ENCODE measurements at places on chromosomes 3 and 15.

- no peak for DNase-seq
Measured at GRCh38 chr3:54046641-54047214, 75.6 kb upstream of the CACNA2D3 start.

DNA sequence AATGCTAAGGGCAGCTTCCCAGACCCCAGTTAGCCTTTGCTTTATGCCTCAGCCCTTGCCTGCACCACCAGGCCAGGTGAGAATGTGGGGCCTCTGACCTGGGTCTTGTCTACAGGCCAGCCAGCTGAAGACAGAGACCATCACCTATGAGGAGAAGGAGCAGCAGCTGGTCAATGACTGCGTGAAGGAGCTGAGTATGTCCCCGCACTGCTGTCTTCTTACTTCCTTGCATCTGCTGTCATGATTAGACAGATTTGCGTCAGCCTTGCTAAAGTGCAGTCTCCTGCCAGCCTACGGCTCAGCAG lies 74.6 kb downstream of the CCK start:
- no peak for DNase-seq

DNA sequence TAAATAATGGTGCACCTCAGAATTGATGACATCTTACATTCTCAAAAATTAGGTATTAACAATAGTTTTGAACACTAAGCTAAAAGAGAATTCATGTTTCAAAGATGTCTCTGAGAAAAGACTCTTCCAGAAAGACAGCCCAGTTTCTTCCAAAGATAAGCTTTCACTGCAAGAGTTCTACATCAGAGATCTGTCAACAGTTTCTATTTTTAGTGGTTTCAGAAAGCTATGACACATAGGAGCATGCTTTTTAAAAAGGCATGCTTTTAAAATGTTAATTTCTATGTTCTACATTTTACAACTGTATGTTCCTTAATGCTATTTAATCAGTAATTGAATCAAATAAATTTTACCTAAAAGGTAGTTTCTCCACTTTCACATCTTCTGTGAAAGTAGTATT lies 88.2 kb downstream of the PLOD2 start:
- DNase-seq = no peak

DNA sequence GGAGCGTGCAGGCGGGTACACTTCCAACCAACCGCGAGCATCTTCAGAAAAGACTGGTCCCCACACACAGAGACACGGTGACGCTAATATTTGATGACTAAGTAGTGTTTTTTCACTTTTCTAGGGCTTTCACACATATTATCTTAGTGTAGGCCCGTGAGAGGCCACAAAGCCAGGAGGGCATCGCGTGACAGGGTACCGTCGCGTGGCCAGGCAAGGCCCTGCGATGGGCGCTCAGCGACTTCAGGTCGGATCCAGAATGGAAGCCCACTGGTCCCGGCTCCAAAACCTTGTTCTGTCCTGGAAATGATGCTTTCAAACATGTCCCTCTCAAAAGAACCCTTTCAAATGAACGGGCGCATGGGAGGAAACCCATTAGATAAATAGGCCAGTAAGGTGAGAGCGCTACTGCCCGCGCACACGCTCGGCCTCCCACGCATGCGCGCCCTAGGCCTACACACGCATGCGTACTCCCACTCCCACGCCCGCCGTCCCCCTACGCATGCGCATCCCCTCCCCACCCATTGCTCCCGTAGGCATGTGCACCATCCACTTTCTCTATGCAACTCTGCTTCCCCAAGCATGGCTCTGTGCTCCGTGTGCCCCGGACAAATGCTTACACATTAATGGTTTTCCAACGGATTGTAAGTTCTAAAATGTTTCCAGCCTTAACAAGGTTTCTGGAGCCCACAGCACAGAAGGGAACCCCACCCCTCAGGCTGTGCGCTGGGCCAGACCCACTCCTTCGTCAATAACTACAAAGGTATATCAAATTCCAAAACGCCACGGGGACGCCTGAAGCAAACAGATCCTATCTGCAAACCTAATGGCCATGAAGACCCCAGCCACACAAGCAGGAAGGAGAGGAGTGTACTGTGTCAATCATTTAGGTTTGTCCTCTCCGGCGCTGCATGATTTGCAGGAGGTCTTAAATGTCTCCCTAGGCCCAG lies 72.1 kb downstream of the OCA2 start:
- no peak for DNase-seq

DNA sequence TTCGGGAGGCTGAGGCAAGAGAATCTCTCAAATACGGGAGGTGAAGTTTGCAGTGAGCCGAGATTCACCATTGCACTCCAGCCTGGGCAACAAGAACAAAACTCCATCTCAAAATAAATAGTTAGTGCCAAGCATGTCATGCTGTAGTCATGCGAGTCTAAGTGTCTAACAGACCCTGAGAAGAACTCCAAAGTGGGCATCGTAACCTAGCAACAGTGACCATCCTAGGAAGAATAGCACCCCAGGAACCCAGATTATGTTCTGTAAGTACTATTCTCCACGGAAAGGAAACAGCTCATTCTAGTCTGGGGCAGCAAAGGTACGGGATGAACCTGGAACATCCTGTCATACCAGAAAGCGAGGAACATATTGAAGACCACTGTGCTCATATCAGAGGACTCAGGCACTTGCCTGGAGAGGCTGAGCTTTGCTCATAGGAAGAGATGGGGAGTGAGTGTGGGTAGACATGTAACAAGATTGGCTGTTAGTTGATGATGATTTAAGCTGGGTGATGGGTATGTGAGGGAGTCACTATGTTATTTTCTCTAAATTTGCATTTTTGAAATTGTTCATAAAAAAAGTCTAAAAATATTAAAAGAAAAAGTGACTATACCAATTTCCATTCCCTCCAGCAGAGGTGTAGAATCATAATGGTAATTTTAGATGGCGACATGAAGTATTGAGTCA lies 31.7 kb downstream of the BCL2L10 start:
- no peak for DNase-seq

DNA sequence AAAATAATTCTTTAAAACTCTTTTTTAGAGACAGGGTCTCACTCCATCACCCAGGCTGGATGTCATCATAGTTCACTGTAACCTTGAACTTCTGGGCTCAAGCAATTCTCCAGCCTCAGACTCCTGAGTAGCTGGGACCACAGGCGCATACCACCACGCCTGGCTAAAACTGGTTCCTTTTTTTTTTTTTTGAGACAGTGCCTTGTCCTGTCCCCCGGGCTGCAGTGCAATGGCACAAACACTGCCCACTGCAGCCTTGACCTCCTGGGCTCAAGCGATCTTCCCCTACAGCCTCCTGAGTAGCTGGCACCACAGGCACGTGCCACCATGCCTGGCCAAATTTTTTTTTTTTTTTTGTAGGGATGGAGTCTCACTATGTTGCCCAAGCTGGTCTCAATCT lies 23.7 kb upstream of the FURIN start:
- DNase-seq = no peak

DNA sequence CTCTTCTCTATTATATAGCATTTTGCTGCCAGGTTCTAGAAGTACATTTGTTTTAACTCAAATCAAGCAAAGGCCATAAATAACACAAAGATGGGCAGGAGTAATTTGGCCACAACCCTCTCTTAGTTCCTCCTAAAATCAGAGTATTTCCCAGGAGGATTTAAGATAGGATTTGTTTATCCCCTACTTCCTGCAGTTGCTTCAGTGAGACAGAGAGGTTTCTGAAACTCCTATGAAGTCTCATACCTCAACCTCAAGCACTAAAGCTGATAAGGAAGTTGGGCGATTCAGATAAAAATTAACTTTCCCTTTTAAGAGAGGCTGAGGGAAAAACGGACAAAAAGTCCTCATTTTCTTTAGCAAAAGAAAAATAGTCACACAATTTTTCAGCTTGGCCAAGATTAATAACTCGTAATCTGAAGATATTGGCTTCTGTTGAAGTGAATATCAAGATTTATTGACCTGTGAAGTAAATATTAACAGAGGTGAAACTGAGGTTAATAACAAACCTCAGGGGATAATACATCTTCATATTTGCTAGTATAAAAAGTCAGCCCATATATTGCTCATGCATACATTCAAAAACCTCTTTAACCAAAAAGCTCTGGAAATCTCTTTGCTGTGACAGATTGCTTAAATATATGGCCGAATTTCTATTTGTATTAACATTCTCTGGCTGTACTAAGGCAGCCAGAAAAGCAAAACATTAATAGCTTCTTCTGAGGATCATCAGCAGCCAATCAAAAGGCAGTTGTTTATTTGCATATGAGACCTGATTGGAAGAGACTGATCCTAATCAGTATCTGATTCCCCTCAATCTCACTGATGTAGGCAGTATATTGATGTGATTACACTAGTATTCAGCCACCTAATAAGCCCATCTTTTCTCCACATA lies 90.6 kb upstream of the GADL1 start:
- DNase-seq = no peak

DNA sequence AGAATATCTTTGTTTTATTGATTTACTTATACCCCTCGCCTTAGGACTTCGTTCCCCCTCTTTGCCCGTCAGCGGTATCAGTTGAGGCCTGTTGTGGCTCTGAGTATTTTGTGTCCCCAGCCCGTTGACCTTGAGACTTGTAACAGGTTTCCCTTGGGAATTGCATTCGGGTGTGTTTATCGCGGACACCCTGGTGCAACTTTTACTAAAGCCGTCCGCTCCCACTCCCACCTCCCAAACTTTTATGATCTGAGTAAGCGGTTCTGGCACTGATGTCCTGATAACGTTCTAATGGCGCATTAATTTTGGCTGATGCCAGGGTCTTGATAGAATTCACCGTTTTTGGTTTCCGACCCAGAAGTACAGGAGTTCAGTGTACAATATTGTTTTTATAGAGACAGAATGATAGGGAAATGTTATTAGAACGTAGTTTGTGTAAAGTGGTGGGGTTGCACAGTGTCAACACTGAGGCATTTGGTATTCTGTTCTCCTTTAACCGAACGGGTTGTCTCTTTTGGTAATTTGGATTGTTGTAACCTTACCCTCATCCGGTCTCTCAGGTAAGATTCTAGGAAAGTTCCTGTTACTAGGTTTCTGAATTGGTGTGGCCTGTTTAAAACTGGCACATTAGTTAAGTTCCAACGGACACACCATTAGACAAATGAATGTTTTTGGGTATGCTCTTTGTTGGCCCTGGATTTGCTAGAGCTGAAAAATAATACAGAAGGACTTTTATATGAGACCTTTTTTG lies 47.8 kb downstream of the OIP5 start:
- DNase-seq = no peak

GRCh38 chr3:195522254-195523023 lies 20.7 kb downstream of the PPP1R2 start:
- no peak for DNase-seq

GRCh38 chr3:32841867-32842470 lies 24.2 kb downstream of the TRIM71 start:
- no peak for DNase-seq

- no peak for DNase-seq
Measured at GRCh38 chr3:27639271-27639670, 82.9 kb downstream of the EOMES start.

DNA sequence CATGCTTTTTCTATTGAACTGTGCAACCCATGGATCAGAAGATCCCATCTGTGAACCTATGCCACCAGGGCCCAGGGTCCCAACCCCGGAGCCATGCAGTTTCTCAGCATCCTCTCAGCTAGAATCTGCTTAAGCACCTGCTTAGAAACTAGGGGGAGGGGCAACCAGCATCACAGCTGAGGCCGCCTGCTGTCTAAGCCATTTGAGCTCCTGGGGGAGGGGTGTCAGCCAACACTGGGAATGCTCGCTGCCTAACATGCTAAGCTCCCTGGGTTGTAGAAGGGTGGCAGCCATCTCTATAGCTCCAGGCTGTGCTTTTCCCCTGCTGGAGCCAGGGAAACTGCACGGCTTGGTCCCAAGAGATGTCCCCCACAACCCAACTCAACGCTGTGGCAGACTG lies 322.8 kb downstream of the EDEM1 start:
- DNase-seq = no peak

DNA sequence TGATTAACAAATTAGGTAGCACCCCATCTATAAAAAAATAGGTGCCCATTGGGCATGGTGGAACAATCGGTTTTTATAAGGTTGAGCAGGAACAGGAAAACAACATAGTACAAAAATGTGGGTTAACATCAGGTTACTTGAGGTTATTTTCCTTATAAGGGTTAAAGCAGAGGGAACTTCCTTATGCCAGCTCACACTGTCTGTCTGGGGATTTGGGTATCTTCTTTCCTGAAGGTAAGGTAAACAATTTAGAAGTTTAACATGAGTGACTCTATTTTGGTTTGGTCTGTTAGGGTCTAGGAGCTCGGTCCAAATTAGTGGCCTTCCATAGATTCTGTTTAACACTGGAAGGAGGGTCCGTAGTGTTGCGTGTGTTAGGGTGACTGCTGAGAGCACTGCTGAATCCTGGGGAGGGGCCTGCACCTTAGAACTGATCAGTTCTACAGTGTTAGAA lies 14.7 kb downstream of the CHD2 start:
- no peak for DNase-seq

- no peak for DNase-seq
Measured at GRCh38 chr15:67280217-67280616, 25.6 kb downstream of the IQCH start.

DNA sequence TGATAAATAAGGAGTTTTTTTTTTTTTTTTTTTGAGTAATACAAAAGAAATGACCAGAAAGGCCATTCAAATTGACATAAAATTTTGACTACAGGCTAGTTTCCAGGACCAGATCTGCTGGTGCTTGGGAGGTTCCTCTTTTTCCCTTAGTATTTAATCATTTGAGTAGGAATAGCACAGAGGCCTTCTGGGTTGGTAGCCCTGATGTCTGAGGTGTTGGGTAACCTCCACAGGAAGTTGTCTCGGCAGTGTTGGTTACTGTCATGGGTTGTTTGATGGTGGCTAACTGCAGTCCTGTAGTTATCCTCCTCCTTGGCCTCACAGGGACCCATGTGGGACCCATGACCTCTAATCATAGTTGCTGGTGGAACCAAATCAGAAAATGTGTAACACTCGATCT lies 91.1 kb downstream of the USP13 start:
- DNase-seq = no peak

- no peak for DNase-seq
Measured at GRCh38 chr3:73214846-73215245, 153.4 kb downstream of the EBLN2 start.

GRCh38 chr3:480070-480469 lies 283.5 kb downstream of the CHL1 start:
- DNase-seq = no peak

GRCh38 chr15:70001859-70002258 lies 95.9 kb downstream of the TLE3 start:
- DNase-seq = no peak

DNA sequence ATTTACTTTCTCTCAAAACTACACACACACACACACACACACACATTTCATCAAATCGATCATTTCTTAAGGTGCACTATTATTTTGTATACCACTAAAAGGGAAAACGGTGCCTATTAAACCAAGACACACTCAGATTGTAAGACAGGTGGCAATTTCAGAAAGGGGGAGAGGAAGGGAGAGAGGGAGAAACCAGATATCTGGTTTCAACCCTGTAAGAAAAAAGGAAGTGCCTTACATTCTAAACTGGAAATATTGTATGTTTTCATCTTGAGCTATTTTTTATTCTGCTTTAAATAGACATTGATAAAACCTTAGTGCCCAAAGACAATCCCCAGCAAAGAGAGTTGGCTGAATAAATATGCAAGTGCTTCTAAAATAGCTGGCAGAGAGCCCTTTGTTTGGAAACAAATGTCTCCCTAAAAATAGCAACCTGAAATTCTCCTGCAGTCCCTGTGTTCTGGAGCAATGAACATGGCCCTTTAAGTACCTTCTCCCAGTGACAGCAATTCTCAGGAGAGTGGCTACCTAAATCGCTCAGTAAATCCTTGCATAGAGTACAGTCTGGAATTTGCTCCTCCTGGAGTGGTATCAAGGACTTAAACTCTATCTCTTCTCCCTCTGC lies 85.7 kb downstream of the RARB start:
- no peak for DNase-seq

GRCh38 chr3:122235147-122235546 lies 51.7 kb downstream of the CASR start:
- no peak for DNase-seq

Measured in brain pericyte (primary cell).